ENCODE measurements at places on chromosomes 12 and 14.

- DNase-seq, result no peak
Observed at GRCh38 chr12:132109741-132110140, 34.4 kb downstream of the DDX51 start.

DNA sequence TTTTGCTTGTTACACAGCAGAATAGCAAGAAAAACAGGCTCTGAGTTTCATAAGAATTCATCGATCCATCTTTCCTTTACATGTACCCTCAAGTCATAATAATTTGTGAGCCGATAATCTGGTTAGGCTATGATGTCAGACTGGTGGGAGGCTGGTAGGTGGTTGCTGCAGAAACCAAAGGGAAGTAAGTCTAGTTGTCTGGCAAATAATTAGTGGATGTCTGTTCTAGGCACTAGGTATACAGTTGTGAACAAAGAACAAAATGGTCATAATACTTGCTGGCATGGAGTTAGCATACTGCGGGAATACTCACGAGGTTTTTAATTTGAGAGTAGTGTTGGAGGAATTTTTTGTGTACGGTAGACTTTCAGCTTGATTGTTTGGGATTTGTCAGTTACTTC lies 8.8 kb downstream of the SUSD6 start:
- DNase-seq, result no peak

DNA sequence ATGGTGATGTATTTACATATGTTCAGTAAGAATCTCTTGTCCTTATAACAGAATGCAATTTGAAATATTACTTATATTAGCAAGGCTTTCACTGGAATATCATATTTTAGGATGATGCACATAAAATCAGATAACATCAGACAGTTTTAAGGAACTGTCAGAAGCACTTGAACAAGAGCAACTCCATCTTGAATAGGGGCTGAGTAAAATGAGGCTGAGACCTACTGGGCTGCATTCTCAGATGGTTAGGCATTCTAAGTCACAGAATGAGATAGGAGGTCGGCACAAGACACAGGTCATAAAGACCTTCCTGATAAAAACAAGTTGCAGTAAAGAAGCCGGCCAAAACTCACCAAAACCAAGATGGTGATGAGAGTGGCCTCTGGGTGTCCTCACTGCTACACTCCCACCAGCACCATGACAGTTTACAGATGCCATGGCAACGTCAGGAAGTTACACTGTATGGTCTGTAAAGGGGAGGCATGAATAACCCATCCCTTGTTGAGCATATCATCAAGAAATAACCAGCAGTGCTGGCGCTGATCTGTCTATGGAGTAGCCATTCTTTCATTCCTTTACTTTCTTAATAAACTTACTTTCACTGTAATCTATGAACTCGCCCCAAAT lies 27.6 kb upstream of the ETV6 start:
- no peak for DNase-seq

GRCh38 chr12:128361400-128361995 lies 94.5 kb downstream of the TMEM132C start:
- no peak for DNase-seq

DNA sequence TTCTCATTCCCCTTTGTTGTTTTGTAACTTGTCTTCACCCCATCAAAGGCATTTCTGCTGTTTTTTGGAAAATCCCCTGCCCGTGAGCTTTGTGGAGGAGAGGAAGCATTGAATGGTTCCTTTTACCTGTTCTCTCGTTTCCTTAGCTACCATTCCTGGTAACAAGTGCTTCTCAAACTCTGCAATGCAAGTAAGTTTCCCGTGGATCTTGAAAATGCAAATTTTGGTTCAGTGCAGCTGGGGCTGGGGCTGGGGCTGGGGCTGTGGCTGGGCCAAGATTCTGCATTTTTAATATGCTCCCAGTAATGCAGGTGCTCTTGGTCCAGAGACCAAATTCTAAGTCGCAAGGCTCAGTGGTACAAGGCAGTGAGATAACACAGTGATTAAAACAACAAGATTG lies 151.6 kb downstream of the TTLL5 start:
- no peak for DNase-seq

DNA sequence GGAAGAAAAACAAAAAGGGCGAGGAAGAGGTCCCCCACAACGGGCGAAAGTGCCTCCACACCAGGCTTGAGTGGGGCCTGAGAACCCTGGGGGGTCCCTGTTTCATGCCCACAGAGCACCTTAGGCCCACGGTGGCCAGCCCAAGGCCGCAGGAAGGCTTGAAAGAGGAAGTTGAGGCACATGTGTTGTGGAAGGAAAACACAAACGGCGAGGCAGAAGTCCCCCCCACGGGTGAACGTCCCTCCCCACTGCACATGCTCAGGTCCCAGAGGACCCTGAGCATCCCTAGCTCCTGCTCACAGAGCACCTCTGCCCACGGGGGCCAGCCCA lies 371.5 kb downstream of the ALG10 start:
- no peak for DNase-seq

DNA sequence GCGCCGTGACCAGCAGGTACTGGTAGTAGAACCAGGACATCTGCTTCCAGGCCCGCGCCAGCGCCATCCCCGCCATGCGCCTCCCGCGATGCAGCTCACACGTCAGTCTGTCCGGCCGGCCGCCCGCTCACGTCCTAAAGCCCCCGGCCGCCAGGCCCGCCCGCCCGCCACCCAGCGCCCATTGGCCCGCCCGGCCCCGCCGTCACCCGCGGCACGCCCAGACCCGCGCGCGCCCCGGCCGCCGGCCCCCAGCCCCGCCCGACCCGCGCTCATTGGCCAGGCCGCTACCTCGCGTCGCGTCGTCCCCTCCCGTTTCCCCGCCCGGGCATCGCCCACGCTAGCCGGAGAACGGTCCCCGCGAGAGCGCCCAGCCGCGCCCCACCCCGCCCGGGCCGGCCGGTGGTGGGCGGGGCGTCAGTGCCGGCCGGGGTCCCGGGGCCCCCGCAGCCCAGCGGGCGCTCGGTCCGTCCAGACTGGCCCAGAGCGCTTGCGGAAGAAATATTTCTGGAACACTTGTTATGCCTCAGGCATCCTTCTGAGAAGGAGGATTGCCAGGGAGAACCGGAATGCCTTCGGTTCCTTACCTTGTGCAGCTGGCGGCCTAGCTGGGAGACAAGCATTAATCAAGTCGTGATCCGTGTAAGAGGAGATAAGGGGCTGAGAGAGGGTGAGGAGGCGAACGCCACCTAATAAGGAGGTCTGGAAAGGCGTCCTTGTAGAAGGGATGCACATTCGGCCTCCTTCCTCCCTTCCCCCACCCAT lies at the start of gene SPTSSA:
Gene SPTSSA (minus strand): TSS at position 109 of the 762 bp plus-strand sequence. CDS start 33 bp downstream, at position 76.
- peak; percentile 90 for DNase-seq

- no peak for DNase-seq
Observed at GRCh38 chr14:89473989-89474388, 57.0 kb upstream of the FOXN3 start.

- DNase-seq, result no peak
Observed at GRCh38 chr14:51455041-51455835, 196.5 kb upstream of the FRMD6 start.

DNA sequence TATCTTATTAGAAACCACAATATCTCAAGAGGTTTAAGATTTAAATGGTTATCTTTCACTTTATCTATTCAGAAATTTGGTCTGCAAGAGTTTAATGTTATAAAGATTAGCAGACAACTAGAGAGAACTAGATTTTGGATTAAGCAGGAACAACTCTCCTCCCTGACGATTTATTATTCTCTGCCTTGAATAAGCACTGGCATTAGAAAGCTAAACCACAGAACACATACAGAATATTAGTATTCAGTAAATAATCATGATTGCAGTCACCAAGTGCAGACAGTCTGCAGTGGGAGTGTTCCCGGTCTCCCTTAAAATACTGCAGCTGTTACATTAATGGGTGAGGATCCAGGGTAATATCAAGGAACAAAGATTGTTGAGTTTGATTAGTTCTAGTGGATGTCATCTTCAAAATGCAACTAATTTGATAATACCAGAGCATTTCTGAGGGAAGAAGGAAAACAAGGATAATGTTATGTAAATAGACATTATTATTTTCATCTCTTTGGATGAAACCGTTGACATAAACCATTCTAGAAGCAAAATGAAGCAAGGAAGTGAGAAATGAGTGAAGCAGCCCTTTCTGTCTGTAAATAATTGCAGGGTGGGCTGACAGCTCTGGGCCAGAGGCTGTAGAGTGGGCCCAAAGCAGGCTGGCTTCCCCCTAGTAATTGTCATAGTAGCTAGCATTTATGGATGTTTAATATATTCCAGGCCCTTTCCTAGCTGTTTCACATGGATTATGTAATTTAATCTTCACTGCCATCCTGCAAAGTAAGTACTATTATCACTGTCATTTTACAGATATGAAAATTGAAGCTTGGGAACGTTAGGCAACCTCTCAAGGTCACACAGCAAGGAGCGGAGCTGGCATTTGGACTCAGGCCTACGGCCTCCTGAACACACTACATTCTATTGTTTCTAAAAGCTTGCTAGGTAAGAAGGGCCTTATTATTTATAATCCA lies 79.4 kb downstream of the DYRK2 start:
- no peak for DNase-seq

DNA sequence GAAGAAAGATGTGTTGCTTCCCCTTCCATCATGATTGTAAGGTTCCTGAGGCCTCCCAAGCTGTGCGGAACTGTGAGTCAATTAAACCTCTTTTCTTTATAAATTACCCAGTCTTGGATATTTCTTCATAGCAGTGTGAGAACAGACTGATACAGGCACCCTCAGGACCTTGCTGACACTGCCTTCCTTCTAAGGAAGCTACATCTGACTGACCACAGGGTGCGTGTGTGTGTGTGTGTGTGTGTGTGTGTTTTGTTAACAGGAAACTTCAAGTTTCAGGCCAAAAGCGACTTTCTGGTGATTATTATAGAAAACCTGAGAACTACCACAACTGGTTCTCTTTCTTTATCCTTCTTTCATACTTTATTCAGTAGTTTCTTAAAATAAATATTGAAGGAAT lies 149.0 kb downstream of the CAPZA3 start:
- DNase-seq, result no peak

GRCh38 chr12:104680070-104680469 lies 223.3 kb downstream of the CHST11 start:
- DNase-seq, result no peak

- no peak for DNase-seq
Observed at GRCh38 chr12:29611906-29612305, 114.4 kb upstream of the OVCH1 start.

DNA sequence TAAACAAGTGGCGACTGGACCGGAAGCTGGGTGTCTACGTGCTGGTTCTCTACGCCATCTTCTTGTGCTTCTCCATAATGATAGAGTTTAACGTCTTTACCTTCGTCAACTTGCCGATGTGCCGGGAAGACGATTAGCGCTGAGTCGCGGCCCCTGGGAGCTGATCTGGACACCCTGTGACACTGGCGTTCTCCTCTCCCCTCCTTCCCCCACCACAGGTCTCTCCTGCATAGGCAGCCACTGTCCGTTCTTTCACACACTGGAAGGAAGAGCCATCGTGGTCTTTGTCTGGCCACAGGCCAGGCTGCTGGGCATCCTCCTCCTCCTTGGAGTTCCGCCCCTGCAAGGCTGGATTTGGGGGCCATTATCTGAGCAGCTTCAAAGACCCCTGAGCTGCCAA lies 20.1 kb upstream of the RIN3 start:
- no peak for DNase-seq

DNA sequence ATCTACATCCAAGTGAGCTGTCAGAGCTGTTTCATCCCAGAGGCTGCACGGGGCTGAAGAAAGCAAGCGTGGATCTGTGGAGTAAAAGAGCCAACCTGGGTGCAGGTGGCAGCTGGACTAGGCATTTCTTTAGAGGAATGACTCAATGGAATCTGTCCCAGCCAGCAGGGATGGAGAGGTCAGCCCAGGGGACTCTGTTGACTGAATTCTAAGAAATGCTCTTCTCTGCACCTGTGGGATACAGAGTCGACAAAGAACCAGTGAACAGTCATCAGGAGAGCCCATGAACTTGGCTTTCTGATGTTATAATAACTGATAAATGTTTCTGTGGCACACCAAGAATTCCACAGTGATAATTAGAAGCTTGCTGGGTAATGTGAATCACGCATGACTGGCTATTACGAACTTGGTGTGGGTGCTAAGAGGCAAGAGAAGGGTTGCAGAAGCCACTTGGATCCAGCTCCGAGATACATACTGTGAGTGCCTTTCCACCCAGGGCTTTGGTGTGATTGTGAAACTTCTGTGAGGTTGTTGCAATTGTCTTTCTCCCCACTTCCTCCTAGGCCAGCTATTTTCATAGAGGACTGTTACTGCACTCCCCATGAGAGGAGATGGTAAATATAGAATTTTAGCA lies 16.2 kb downstream of the PYGL start:
- DNase-seq, result no peak

DNA sequence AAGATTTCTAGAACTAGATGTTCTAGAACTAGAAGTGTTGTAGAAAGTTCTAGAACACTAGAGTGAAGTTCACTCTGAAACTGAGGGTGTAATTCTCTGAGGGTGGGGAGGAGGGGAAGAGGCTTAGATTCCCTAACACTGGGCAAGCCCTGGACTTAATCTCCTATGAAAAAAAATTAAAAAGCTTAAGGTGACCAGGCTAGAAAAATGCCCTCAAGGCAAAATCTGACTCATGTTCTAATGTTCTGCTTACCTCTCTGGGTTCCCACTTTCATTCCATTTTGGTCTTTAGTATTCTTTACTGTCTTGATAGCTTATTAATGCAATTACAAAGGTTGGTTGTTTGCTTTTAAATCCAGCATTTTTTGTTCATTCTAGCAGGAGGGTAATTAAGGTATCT lies 101.5 kb downstream of the KICS2 start:
- DNase-seq, result no peak

DNA sequence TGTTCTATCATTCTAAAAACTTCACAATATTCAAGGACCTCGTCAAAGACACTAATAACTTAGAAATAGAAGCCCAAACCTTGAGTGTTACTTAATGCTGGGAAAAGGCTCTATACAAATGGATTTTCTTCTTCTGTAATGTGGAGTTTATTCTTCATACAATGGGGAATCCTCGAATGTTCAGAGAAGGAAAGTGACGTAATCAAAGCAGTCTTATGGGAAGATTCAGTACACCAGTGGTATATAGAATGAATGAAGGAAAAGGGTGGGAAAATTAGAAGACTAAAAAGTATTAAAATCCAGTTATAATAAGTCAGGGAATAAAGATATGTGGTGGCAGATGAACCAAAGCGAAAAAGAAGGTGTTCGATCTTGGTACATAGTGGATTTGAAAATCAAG lies 106.5 kb downstream of the PLCZ1 start:
- no peak for DNase-seq

DNA sequence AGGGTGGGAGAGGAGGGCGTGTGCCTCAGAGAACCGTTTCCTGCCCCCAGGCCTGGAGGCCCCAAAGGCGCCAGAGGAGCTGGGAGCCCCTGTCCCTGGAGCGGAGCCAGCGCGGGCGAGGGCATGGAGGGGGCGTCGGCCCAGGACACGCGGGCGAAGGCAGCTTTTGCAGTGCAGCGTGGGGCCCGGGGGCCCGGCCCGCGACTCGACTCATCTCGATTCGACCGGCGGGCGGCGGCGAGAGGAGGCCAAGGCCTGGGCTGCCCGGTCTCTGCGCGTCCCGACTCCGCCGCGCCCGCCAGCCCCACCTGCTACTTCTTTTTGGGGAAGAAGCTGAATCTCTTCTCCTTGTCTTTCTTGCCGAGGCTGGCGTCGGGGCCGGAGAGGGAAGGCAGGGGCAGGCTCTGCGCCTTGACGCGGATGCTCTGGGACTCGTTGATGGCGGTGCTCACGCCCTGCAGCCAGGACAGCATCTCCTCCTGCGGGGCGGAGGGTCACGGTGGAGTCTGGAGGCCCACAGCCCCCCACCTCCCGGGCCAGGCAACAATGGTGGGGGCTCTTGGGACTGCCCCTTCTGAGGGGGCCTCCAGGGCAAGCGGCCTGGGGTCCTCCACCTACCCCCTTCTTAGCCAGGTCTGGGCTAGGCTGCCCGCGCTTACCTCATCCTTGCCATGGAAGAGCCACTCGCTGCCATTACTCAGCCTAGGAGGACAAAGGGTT lies 44.9 kb downstream of the PLEKHG3 start:
- no peak for DNase-seq

All from muscle of arm (tissue), 14 donors.